Sigmoid colon (tissue), 7 donors: ENCODE measurements at places on chromosomes 6 and 20. TPM values are rescaled to one million over a fixed set of nuclear protein-coding genes. Genes with fewer than 3 reads are reported as not detected.
A peak's percentile ranks its signal among the peaks of the same experiment; 100 is the strongest.

DNA sequence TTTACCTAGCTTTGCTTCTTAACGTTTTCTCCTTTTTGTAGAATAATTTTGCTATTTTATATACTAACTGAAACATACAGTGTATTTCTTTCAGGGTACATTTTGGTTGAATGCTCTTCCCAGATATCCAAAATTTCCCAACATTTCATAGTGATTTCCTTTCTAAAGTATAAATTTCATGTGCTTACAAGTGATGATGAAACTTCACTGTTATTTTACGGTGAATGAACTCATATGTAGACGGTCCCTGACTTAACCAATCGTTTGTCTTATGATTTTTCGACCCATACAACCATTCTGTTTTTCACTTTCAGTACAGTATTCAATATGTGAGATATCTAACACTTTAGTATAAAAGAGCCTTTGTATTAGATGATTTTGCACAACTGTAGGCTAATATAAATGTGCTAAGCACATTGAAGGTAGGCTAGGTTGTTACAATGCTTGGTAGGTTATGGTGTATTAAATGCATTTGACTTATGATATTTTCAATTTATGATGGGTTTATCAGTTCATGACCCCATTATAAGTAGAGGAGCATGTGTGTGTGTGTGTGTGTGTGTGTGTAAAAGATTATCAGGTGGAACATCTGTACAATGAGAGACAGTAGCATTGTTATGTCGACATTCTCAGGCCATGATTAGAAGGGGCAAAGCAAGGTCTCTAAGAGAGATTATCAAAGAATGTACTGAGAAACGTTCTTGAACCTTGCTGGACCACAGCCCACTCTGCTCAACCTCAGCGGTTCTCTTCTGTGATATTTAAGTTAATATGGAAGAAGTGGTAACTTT lies 20.9 kb downstream of the HIVEP1 start:
- DNase-seq = no peak

GRCh38 chr20:34190679-34191090 lies 50.5 kb upstream of the ASIP start:
- DNase-seq = peak; percentile 85

TMEM151B gene
- 0.81 TPM for total RNA-seq

DNA sequence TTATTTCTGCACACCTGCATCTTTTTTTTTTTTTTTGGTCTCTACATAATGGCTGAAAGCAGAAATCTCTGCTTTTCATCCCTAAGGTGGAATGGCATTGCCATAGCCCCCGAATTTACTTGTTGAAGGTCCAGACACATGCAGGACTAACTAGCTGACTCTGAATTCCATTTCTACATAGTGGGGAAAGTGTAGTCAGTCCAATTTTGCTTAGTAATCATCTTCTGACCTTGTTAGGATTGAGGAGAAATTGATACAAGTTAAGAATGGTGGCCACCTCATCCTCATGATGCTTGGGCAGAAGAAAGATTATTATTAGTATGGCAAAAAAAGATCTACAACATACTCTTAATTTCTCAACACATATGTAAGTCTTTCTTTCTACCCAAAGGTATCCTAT lies 16.4 kb upstream of the FAM83B start:
- DNase-seq = no peak
